ENCODE measurements at places on chromosomes 3 and 15.

GRCh38 chr3:61358364-61358763, 107.1 kb upstream of the FHIT start:
- DNase-seq = no peak

DNA sequence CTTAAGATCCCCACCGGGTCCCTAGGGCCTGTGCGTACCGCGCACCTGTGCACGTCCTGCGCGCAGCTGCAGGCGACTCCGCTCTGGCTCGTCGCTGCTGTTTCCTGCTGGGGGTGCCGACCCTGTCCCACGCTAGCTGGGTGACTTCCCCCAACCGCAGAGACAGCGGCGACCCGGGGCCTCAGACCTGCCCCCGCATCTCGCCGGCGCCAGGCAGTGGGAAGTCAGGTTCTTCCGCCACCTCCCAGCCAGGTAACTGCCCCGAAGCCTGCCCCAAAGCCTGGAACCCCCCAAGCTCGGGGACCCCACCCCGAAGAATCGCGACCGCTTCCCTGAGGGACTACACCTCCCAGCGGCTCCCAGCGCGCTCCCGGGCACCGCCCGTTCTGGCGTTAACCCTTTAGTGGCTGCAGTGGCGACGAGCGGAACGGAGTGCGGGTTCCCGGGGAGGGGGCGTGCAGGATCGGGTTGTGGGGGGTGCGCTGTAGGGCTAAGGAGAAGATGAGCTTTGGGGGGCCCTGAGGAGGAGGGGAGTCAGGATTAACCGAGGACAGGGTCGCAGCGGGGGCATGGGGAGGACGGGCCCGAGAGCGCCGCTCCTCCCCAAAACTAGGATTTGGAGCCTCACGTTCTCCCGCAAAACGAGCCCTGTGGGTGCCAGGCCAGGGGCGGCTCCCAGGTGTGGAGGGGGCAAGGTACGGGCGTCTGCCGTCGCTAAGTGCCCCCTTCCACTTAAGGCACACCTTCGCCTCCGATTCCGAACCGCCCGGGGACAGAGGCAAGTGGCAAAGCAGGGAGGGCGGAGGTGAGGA, 589 bp downstream of the NEIL1 start:
- no peak for DNase-seq

- DNase-seq = no peak
These were observed 425.1 kb upstream of the NECTIN3 start for GRCh38 chr3:110646496-110646895.

GRCh38 chr3:107660306-107660976, 137.7 kb downstream of the BBX start:
- DNase-seq = no peak

DNA sequence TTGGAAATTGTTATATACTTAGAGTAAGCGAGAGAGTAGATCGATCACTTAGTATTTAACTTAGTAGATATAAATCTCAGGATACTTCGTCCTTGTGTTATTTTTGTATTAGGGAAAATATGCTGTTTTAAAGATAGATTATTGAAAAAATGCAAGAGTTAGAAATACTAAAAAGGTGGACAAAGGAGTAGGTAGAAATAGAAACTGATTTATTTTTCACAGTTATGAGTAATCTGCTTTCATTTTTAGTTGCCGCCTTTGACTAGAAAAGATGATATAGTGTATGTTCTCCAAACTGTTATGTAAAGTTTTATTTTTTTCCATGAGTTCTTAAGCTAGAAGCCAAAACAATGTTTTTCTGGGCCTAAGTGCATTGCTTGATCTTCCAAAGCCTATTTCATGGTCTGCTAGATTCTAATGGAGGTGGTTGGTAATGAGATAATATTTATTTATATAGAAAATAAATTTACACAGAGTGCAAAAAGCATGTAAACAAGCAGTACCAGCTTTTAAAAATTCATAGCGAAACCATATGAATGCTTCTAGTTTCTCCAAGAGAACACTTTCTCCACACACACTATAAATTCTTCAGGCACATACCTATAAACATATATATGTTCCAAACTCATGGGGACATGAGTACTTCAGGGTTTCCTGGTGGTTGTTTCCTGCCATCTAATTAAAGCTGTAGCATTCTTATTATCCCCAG, 61.1 kb downstream of the DIPK2A start:
- DNase-seq = no peak

DNA sequence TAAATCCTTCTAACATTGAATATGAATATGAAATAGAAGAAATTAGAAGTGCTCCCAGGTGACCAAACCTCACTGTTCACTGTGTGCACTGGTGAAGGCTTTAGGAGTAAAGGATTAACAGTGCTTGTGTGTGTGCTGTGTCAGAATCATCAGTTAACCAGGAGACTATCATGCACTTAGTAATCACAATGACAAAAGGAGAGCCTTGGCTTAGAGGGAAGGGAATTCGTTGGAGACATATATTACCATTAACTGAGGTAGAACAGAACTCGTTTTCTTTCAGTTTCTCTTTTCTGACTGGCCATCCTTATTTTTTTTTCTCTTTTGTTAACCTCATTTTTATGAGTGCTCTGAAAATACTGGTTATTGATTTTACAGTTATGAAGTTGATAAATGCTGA, 213.3 kb upstream of the GBE1 start:
- no peak for DNase-seq

DNA sequence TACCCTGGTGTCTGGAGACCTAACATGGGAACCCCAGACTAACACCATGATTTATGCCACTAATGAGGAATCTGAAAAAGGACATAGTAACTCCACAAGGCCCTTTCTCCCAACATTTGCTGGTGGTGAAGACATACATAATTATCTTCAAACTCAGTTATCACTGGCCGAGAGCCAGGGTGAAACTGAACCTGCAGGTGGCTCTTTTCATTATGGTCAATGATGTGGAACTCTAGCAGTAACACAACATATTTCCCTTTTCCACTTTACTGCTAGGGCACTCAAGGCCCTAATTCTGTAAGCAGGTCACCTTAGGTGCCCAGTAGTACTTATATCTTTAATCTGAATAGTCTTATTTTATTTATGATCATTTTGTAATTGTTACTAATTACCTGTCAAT, 326.4 kb upstream of the SATB1 start:
- no peak for DNase-seq

DNA sequence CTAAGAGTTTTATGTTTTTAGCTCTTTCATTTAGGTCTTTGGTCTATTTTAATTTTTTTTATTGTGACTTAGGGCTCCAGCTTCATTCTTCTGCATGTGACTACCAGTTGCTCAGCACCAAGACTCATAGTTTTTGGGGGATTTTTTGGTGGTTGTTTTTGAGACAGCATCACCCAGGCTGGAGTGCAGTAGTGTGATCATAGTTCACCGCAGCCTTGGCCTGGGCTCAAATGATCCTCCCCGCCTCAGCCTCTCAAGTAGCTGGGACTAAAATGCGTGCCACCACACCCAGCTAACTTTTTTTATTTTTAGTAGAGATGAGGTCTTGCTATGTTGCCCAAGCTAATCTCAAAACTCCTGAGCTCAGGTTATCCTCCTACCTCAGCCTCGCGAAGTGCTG, 19.4 kb downstream of the CDV3 start:
- DNase-seq = no peak

- no peak for DNase-seq
These were observed 614 bp upstream of the MINDY2 start for GRCh38 chr15:58770519-58770856.

DNA sequence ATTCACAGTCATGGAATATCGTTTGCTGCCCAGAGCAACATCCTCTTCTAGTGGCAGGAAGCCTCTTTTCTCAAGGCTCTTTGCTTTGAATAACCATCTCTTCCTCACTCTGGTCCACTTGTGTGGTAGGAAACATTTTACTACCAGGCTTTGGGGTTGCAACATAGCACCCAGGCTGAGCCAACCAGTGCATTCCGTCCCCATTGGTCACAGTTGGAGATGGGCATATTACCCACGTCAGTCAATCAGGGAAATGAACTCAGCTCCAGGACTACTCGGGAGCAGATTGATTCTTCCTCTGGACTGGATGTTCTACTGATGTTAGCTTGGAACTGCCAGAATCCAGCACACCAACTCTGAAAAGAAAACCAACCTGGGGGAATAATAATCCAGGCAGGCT, 4.2 kb upstream of the PEX5L start:
- DNase-seq = no peak

- no peak for DNase-seq
These were observed 37.0 kb downstream of the MINDY4B start for GRCh38 chr3:150868282-150868681.

DNA sequence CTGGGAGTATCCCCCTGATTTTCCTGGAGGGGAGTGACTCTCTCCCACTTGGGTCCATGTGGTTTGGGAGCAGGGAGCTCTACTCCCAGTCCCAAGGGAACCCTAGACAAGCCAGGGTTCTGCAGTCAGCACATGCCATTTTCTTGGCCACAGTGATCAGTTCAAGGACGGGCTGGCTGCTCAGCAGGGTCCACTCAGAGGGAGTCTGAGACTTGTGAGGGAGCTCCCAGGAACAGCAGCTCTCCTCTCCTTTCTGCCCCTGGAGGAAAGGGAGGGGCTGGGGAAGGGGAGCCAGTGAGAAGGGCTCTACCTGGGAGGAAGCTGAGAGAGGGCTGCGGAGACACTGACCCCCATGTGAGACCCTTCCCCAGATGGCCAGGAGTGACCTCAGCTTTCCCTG, 29.1 kb upstream of the LMCD1 start:
- DNase-seq = no peak

DNA sequence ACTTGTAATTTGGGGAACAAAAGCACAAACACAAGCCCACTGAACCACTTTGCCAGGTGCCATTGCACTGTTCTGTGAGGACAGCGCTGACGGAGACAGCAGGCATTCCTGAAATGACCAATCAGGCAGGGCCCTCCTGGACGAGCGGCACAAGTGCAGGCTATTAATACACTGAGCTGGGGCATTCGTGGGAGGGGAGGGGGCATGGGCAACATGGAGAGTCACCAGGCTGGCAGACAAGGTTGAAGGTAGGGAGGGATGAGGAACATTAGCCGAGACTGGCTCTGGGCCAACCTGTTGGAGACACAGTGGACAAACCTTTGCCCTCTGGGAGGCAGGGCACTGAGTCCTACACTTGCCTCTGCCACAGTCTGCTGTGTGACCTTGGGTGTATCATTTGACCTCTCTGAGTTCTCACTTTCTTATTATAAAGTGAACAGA, 45.6 kb downstream of the NOX5 start:
- DNase-seq = no peak

- DNase-seq = no peak
These were observed 251.9 kb upstream of the TGFBR2 start for GRCh38 chr3:30354513-30354912.

DNA sequence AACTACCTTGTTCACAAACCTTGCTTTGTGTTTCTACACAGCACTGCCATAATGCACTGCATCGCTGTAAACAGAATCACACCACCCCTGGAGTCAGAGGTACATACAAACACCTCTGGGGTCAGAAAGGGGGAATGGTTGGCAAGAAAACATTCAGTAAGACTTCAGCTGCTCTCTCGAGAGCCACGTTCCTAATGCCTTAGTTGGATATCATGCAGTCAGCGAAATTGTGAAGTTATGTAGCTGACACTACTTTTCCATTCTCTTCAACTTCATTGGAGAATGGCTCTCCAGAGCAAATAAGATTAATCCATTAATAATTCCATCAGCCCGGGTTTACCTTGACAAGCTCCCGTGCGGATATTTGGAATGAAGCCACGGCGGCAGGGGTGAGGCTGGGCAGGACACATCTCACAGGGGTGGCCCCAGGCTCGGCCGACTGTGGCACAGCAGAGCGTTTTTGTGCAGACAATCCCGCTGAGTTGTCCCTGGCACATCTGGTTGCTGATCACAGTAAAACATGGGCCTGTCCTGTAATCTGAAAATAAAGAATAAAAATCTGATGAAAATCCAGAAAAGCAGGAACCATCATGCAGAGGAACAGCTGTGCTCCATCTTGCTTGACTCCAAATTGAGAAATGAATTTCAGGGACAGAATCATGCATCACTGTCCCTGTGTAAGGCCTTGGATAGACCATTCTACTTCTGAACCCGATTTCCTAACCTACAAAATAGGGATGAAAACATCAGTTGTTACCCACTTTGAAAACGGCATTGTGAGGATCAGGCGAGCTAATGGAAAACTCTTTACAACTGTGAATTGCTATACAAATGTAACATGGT, 108.0 kb downstream of the FBN1 start:
- no peak for DNase-seq

DNA sequence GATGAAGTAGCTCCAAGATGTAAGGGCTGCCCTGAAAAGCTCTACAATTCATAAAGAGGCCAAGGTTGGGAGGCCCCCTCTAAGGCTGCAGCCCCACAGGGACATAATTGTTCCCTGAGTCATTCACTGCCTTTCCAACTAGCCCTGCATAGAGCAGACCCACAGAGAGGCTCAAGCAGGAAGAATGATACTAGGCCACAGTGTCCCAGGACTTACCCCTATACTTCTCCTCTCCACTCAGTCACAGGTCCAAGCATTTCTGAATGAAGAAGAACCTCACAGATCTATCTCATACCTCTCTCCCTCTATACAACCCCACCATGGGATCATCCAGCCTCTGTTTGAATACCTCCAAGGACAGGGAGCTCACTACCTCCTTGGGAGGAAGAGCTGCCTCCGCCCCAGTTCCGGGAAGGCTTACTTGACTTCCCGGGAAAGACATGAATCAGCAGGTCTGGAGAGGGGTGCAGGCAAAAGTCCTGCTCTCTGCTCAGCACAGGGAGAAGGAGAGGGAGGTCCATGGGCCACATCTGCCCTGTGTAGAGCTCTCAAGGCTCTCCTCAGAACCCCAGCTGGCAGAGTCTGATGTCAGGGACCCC, 6.9 kb upstream of the SKIC8 start:
- no peak for DNase-seq

- no peak for DNase-seq
These were observed 70.4 kb downstream of the HES1 start for GRCh38 chr3:194206320-194206719.

GRCh38 chr3:44030687-44031305, 210.9 kb upstream of the TOPAZ1 start:
- no peak for DNase-seq

DNA sequence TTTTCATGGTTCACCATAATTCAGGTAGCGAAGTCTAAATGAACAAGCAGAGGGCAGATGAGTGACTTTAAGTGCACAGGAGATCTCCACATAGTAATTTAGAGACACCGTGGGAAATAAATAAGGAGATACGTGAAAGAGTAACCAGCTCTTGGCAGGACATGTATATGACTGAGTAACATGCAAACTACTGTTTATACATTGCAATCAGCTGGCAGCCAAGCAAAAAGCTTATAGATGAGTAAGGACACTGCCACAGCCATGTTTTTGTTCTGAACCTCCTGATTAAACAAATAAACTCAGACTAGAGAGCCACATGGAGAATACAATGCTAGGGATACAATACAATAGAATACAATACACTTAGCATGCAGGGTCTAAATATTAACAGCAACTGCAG, 252.4 kb downstream of the FHIT start:
- DNase-seq = no peak

- DNase-seq = no peak
These were observed 53.3 kb downstream of the OSBPL10 start for GRCh38 chr3:31927811-31928210.

DNA sequence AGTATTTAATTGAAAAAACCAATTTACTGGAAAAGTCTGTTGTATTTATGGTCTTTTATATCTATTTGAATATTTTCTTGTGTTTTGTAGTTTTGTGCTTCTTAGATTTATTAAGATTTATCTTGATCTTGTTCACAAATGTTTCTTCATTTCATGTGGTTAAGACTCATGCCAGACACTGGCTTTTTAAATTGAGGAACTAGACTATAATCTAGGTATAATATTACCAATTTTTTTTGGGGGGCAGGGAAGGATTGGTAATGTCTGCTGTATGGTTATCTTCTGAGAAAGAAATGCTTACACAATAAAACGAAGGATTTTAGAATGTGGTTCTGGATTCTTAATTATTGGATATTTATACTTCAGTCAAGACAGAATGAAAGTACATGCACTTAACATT, 24.9 kb downstream of the AP4E1 start:
- no peak for DNase-seq

GRCh38 chr3:178306432-178307115, 229.7 kb upstream of the KCNMB2 start:
- DNase-seq = no peak
